ENCODE measurements at places on chromosomes 12 and 14.

DNA sequence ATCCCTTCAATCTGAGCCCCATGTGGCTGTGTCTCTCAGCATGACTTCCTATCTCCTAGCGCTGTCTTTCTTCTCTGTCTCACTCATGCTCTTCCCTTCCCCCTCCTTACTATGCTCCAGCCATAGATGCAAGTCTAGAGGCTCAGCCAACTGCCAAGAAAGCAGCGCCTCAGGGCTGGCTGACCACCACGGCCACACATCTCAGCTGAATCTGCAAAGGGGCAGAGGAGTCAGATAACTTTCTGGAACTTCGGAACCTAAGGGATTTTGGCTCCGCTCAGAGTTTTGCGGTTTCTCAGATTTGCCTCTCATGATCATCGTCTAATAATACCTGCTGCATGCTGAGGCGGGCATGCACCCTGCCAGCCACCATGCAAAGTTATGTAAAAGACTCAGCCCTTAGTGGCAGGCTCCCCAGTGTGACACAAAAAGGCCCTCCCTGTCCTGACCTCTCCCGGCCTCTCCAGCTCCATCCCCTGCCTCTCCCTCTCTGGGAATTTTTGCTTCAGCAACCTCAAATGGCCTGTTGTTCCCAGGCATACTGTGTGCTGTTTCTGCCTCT is 5.0 kb upstream of the FGF6 start:
- DNase-seq: no peak

DNA sequence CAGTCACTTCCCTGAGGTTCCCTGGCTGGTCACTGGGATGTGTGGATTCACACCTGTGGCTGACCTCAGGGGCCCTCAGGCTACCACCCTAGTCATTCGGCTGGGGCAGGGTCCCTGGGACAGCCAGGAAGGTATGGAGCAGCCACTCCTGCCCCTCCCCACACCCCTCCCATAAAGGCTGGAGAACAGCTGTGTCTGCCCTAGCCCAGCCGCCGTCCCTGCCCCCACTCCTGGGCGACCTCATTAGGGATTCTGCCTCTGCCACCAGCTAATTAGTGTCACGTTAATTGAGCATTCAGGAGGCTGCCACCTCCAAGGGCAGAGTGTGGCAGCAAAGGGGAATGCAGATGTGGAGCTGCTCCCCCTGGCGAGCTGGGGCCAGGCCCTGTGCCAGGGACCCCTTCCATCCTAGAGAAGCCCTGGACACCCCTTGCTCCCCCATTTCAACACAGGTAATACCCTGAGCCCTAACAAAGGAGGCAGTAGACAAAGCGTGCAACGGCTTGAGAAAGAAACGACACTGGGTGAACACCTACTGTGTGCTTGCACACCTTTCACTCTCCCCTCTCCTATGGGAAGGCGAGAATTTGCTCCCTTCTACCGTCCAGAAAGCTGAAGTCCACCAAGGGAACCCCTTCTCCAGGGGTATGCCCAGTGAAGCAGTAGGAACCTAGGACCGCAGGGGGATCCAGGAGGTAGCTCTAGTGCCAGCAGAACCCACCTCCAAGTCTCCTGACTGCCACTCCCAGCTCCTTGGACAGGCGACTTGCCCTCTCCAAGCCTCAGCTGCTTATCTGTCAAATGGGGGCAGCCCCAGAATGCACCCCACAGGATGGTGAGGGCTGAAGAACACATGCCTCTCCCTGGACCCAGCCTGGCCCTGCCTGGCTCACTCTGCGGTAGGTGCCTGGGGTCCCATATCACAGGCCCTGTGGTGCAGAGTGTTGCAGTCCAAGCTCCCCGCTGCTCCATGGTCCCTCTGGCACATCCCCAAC is 45.1 kb downstream of the FAM222A start:
- no peak for DNase-seq

- DNase-seq: no peak
Measured at GRCh38 chr12:131159660-131160059, 206.0 kb downstream of the ADGRD1 start.

DNA sequence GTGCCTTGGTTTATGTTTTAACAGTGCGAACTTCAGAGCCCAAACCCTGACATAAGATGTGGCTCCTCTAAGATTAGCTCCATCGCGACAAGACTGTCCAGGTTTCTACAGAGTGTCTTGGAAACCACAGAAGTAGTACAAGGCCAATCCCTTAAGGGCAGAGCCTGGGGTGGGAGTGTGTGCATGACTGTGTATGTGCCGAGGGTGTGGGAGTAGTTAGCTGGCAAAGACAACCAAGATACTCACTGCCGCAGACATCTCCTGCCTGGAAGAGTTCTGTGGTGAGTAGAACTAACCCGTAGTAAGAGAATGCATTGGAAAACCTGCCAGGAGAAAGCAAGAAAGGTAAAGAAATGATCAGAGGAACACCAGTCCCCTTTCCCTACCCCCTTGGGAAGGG is 54.1 kb downstream of the DAO start:
- DNase-seq: no peak

DNA sequence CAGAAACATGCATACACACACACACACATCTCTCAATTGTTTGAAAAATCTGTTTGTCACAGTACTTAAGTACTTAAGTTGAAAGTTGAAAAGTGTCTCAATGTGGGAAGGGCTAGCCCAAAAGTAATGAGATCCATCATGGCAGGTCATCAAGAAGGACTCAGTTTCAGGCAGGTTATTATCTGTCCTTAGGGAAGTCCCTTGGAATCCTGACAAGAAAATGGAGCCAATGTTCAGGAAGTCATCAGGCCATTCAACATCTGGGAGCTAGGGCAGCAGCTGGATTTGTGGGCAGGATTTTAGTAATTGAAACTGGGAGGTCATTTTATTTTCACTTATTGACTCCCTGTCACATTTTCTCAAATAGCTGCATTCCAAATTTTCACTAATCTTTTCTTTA is 56.0 kb downstream of the MSRB3 start:
- DNase-seq: no peak

All from activated CD4-positive, alpha-beta T cell treated with anti-CD3 and anti-CD28 coated beads, Interleukin-2, amount 10 ng/mL, durations not matched to agents 7 days and 5 days (primary cell).